ENCODE measurements at places on chromosomes 16 and 17.
A peak's percentile ranks its signal among the peaks of the same experiment; 100 is the strongest.

DNA sequence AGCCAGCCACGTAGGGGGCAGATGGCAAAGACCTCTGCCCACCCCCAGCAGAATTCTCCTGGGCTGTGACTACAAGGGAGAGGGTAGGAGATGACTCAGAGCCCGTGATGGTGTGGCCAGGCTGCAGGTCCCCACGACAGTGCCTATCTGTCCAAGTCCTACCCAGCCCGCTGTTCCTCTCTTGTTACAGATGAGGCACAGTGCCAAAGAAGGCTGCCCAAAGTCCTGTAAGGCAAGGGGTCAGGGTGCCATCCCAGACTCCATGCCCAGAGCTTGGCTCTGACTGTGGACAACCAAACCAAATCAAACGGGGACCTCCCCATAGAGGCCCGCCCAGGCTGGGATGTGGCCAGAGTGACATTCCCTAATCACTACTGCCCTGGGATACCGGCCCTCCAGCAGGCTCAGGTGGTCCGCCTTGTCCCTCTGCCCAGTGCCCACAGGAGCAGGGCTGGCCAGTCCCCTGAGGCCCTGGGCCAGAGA lies 12.6 kb upstream of the BCAR1 start:
- DNase-seq, result no peak

DNA sequence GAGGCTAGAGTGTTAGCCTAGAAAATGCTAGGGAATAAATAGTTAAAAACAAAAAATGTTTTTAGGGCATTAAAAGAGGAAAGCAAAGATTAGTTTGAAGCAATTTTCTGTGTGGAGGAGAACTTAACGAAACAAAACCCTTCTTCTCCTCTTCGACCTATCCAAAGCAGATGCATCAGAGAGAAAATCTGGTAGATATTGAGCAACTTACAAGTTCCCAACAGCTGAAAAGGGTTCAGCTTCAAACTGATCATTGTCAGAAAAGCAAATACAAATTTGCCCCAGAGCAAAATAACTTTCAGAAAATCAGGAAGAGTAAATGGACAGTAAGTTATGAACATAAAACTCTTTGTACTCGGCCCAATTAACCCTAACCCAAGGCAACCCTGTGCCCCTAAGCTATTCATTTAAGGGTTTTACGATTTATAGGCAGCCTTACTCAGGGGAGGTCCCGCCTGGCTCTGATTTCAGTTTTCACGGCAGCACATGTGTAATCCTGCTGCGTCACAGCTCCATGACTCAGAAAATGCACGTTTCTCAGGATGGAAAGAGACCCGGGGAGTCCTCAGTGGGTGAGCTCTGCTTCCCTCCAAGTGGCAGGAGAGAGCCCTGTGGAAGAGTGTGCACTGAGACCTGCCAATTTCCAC lies 405.7 kb upstream of the SALL1 start:
- peak; percentile 51 for DNase-seq

- peak; percentile 76 for DNase-seq
Measured at GRCh38 chr17:61574542-61575351, 16.3 kb downstream of the NACA2 start.

DNA sequence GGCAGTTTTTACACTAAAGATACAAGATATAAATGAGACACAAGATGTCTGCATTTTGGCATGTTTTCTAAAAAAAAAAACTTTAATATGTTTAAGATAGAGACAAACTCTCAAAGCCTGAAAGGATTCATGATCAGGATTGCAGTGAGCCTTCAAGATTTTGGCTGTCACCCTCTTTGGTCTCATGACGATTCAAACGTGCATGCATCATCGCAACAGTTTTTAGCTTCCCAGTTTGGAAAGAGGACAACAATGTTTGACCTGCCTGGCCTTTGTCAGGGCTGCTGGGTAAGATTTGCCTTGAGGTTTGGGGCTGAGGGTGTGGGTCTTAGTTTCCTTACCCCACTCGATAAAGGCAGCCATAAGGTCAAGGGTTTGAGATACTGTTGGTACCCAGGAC lies 134.1 kb downstream of the RGS9 start:
- DNase-seq, result no peak

- DNase-seq, result no peak
Measured at GRCh38 chr17:45942284-45942683, 47.9 kb downstream of the MAPT start.

DNA sequence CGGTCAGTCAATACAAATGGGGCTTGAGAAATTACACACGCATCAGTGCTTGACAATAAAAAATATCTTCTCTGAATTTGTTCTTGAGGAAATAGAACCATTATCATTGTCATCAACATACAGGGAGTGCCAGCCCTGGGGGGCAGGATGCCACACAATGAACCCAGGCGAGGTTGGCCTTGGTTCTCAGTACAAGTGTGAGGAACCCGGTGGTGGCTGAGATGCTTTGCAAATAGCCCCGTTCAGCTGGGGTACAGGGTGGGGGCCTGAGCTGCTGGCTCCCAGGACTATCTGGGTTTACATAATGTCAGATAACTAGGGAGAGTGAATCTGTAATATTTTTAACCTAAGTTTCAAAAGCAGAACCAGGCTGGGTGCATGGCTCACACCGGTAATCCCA lies 112.8 kb upstream of the CDC42EP4 start:
- DNase-seq, result no peak

DNA sequence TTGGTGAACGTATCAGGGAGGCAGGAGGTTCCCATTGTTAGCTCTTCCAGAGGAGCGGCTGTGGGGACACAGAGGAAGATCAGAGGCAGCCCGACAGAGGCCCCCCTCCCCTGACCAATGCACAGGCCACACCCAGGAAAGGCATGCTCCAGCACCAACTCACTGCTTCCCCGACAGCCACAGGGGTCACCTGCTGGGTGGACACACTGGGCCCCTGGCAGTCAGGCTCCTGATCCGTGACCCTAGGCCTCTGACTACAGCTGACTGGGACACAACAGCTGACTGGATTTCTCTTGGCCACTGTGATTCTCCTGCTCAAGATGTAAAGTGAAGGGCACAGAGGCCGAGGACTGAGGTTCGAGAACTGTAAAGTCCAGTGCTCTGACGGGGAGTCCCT lies 63.5 kb downstream of the IL21R start:
- DNase-seq, result no peak

GRCh38 chr16:30746638-30747175 lies 1.5 kb upstream of the PHKG2 start:
- no peak for DNase-seq

GRCh38 chr16:720447-720989 lies 428 bp upstream of the ANTKMT start:
- no peak for DNase-seq

- no peak for DNase-seq
Measured at GRCh38 chr17:64084940-64085649, 44.8 kb downstream of the ERN1 start.

DNA sequence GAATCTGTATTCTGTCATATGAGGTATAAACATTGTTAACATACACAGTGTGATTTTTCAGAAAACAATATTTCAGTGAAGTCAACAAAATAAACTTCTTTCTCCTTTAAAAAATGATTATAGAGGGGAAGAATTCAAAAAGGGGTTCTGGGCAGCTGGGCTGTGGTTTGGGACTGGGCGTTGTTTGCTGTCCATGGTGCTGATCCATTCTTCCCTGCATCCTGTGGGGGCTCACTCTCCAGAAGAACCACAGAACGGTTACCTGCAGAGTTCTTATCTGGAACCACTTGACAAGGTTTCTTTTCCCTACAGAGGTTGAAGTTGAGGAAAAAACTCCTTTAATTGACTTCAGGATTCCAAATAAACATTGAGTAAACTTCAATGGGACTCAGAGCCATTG lies 1091.0 kb downstream of the CDH8 start:
- peak; percentile 38 for DNase-seq

- no peak for DNase-seq
Measured at GRCh38 chr16:86384263-86384649, 126.1 kb upstream of the FOXF1 start.

DNA sequence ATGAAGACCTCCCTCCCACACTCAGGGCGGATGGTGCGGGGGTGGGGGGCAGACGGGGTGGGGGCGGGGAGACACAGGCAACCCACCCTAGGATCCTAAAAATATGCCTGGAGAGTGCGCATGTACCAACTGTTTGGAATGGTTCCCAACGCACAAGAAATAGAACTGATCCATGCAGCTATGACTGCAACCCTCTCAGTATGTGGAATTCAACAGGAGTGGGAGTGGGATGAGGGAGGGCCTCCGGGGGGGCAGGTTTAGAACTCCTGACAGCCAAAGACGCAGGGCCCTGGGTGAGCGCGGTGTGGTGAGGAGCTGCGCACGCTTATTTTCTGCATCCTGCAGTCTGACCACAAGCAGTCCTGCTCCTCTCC lies 1.1 kb upstream of the P2RX5 start:
- DNase-seq, result no peak

DNA sequence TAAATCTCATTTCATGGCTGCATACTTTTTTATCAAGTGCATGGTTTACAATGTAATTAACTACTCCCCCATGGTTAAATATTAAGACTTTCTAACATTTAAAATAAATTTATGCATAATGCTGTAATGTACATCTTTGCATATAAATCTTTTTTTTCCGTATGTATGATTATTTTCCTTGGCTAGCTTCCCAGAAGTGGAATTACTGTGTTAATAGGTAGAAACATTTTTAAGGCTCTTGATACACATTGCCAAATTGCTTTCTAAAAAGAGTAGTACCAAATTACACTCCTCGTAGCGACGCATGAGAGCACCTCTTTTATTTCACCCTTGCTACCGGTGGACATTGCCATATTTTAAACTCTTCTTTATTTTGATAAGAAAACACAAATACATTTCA lies 141.1 kb downstream of the DNAH9 start:
- DNase-seq, result no peak

- DNase-seq, result no peak
Measured at GRCh38 chr17:32327911-32328310, 14.1 kb downstream of the C17orf75 start.

- peak; percentile 97 for DNase-seq
Measured at GRCh38 chr17:62807812-62808575, at the start of gene MARCHF10. TSS of gene MARCHF10 (minus strand) at chr17:62808314. CDS start at chr17:62801735, 6,579 bp downstream.

DNA sequence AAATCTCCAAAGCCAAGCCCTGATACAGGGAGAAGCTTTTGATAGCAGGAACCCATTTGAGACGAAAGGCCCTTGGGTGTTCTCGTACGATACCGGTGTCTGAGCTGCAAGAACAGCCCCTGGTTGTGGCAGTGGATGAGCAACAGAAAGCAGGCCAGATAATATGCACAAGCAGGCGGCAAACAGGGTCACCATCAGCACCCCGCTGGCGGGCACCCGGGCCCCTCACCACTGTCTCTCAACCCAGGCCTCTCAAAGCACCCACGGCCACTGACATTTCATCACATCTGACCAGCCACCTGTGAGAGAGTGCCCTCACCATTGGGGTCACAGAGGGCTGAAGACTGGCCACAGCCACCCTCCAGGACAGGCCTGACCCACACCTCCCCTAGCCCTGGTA lies 230.4 kb downstream of the C16orf78 start:
- no peak for DNase-seq

- DNase-seq, result no peak
Measured at GRCh38 chr16:74868501-74868900, 93.9 kb upstream of the FA2H start.

DNA sequence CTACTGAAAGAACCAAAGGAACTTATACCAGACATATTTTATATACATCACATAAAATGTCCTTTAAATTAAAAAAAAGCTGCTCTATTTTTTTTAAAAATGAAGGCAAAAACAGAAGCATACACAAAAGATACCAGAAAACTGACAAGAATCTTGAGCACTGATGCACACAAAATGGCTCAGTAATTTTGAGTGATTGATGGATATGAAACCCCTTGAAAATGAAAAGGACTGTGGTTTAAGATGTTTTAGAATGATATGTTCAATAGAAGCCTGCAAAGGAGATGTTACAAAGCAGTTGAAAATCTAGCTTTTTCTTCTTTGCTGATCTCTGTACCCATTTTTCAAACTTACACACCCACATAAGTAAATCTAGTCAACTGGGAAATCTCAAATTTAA lies 2.7 kb downstream of the C16orf87 start:
- no peak for DNase-seq

DNA sequence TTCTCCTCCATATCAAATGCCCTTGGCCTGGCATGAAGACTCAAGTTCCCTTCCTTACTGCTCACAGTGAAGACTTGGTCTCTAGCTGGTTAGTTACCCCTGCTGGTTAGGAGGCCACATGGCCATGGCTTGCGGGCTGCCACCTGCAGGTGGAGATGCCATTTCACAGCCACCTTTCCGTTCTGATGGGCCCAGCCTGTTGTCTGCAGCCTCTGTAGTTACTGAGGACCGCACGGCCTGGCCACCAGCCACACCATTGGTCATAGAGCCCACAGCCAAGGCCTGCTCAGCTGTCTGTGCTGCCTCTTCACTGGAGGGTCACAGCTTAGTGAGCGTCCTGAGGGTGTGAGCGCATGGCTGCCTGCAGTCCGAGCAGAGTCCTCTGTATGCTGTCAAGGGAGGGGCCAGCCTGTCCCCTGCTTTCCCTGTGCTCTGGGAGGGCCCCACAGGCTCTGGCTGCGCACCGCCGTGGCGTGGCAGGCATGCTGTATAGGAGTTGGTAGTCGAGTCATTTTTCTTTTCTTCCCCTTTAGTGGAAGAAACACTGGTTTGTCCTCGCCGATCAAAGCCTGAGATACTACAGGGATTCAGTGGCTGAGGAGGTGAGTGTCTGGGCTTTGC lies 59.2 kb downstream of the PLD6 start:
- DNase-seq, result no peak

- DNase-seq, result no peak
Measured at GRCh38 chr17:77744066-77744988, 214.2 kb upstream of the TNRC6C start.

DNA sequence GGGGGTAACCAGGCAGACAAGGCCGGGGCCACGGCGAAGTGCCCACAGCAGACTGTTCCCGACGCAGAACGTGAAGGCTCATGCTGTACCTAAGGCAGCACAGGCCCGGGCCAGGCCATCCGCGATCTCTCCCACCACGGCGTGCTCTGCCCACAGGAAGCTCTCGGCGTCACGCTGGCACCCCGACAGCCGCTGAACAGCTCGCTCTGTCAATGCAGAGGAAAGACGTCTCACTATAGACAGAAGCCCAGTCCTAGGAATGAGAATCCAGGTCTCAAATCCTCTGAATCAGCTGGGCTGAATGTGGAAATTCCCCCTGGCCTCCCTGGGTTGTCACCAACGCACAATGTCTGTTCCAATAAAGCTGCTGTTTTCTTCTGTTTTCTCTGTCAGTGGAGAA lies 21.4 kb downstream of the SERPINF1 start:
- DNase-seq, result no peak

DNA sequence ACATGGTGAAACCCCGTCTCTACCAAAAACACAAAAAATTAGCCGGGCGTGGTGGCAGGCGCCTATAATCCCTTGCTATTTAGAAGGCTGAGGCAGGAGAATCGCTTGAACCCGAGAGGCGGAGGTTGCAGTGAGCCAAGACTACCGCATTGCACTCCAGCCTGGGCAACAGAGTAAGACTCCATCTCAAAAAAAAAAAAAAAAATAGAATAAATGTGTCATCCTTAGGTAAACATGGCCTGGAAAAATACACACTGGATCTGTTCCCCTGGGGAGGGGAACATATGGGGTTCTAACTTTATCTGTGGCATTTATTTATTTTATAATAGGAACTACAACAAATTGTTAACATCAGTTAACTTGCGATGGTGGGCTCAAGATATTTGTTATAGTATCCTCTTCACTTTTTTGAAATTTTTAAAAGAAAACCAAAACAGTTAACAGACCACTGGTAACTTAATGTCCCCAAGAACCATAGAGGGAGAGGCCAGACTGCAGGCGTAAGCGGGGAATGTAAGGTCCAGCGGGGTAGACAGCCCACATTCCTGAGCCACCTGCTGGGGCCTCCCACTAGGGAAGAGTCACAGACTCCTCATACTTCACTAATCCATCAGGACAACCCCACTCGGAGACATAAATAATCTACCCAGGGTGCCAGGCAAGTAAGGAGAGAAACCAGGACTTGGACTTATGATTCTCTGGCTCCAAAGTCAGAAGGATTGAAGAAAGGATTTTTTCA lies 12.5 kb upstream of the TXNDC11 start:
- no peak for DNase-seq
